ENCODE measurements at places on chromosomes 1 and 21.

- H3K27ac ChIP-seq = no peak overlapping the region
- H3K4me1 ChIP-seq = no peaks in the 10 kb centered on the region
- H3K27me3 ChIP-seq = peaks cover 11% of the 10 kb centered on the region
- H3K4me3 ChIP-seq = no peak overlapping the region
- no peak for DNase-seq
- no peaks in the 10 kb centered on the region for H3K36me3 ChIP-seq
Measured at GRCh38 chr21:39616211-39616772, 3.6 kb downstream of the B3GALT5 start.

DNA sequence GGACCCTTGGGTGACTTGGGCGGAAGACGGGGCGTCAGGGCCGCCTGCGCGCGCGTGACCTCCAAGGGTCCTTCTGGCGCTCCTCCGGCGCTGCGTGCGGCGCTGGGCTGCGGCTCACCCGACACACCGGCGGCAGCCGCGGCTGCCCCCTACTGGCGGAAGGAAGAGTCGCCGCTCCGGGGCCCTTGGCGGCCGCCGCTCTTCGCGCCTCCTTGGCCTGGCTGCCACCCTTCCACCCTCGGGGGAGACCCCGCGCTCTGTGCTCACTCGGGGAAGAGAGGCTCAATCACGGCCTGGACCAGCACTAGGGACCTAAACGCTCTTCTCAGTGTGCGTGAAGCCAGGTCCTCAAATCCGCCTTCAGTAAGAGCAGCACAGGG lies 89.7 kb downstream of the DMRTA2 start:
- H3K4me3 ChIP-seq = peak overlapping the region; percentile 69
- peaks cover 14% of the 10 kb centered on the region for H3K4me1 ChIP-seq
- no peak overlapping the region for H3K27ac ChIP-seq
- no peaks in the 10 kb centered on the region for H3K27me3 ChIP-seq
- no peaks in the 10 kb centered on the region for H3K36me3 ChIP-seq

DNA sequence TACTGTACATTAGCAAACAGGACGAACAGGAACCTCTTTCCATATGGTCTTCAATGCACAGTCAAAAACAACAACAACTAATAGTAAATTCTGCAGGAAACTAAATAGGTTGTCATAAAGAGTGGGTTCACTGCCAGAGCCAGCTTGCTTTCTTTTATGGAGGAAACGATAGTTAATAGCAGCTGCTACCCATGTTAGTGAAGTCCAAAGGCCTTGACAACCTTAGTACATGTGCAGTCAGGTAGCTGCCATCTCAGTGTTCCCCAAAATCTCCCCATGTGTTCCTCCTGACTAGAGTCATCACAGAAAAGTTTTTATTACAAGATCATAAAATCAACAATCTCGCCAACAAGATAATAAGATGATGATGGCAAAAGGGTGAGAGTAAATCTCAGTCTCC lies 16.6 kb upstream of the ADORA3 start:
- peaks cover 26% of the 10 kb centered on the region for H3K4me1 ChIP-seq
- no peak for DNase-seq
- H3K27ac ChIP-seq = no peak overlapping the region
- no peak overlapping the region for H3K4me3 ChIP-seq
- H3K27me3 ChIP-seq = no peaks in the 10 kb centered on the region
- no peaks in the 10 kb centered on the region for H3K36me3 ChIP-seq

DNA sequence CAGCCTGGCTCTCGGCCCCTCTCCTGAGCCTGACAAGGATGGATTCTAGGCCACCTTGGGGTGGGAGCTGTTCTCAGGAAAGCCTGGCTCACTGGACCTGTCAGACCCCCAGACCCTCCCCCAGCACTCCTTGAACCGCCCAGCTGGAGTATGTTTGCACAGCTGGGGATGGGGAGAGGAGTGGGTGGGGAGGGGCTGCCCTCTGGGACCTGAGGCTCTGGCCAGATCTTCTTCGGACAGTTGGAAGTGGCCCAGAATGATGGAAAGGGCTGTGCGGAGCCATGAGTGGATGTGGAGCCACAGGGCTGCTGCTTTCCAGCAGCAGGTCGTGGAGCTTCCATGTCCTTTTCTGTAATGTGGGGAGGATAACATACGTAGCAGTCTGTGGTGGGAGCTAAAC lies 43.0 kb upstream of the TRABD2B start:
- H3K27me3 ChIP-seq = no peaks in the 10 kb centered on the region
- H3K27ac ChIP-seq = no peak overlapping the region
- H3K4me3 ChIP-seq = no peak overlapping the region
- H3K4me1 ChIP-seq = no peaks in the 10 kb centered on the region

DNA sequence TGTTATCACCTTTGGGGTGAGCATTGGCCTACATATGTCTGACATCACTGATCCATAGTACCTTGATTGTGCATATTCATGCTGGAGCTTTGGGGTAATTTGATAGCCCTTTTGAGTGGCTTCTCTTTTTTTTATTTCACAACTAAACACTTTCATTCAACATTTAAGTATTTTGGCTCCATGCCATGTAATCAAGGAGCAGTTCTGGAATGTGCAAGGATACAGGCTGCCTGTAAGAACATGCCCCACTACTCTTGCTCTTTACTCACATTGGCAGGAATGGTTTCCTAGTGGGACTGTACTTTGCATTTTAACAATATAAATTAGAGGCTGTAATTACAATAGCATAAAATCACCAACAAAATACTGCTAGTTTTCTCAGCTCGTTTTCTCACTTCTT lies 300.7 kb upstream of the SPAG17 start:
- no peak overlapping the region for H3K27ac ChIP-seq
- H3K4me1 ChIP-seq = no peaks in the 10 kb centered on the region
- no peaks in the 10 kb centered on the region for H3K36me3 ChIP-seq
- H3K4me3 ChIP-seq = no peak overlapping the region

DNA sequence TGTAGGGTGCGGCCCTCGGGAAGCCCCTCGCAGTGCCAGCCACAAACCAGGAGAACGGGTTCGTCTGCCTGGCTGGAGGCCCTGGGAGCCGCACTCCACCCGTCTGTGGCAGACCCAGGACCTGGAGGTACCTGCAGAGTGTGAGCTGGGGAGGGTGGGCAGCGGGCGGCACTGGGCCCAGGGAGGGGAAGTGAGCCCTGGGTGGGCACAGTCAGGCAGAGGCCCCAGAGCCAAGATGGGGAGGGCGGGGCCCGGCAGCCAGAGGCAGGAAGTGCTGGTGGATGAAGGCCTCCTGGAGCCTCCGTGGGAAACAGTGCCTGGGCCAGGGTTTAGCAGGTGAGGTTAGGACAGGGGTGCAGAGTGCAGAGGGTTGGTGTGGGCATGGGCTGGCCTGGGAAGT lies 4.0 kb upstream of the PEX10 start:
- H3K4me1 ChIP-seq = peaks cover 27% of the 10 kb centered on the region
- H3K4me3 ChIP-seq = no peak overlapping the region
- no peaks in the 10 kb centered on the region for H3K36me3 ChIP-seq
- no peak overlapping the region for H3K27ac ChIP-seq
- H3K27me3 ChIP-seq = no peaks in the 10 kb centered on the region

GRCh38 chr21:36656138-36656537 lies 42.8 kb upstream of the SIM2 start:
- H3K27ac ChIP-seq = no peak overlapping the region
- H3K4me3 ChIP-seq = no peak overlapping the region
- H3K4me1 ChIP-seq = no peaks in the 10 kb centered on the region
- no peaks in the 10 kb centered on the region for H3K36me3 ChIP-seq
- no peak for DNase-seq

- H3K36me3 ChIP-seq = peaks cover 17% of the 10 kb centered on the region
- no peak overlapping the region for H3K4me3 ChIP-seq
- peak overlapping the region; percentile 34 for H3K27ac ChIP-seq
Measured at GRCh38 chr21:38388647-38389353, 109.5 kb downstream of the ERG start.

DNA sequence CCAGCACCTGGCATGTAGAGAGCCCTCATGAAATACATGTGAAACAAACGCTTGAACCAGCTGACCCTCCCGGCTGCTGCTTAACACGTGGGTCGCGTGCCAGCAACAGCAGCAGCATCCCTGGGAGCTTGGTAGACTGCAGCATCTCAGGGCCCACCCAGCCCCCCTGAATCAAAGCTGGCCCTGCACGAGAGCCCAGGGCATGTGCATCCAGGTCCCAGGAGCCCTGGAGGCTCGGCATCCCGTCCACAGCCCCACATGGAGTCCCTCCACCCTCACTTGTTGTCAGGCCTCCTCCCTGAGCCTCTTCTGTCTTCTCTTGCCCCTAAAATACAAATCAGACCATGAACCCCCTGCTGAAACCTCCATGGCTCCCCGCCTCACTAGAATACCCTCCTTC lies 123.1 kb downstream of the MATN1 start:
- no peaks in the 10 kb centered on the region for H3K36me3 ChIP-seq
- H3K4me1 ChIP-seq = no peaks in the 10 kb centered on the region
- DNase-seq = no peak
- no peak overlapping the region for H3K27ac ChIP-seq
- H3K27me3 ChIP-seq = no peaks in the 10 kb centered on the region
- no peak overlapping the region for H3K4me3 ChIP-seq

- no peak overlapping the region for H3K27ac ChIP-seq
- no peak for DNase-seq
- no peaks in the 10 kb centered on the region for H3K36me3 ChIP-seq
- H3K27me3 ChIP-seq = no peaks in the 10 kb centered on the region
- peaks cover 4% of the 10 kb centered on the region for H3K4me1 ChIP-seq
Measured at GRCh38 chr1:8815582-8816151, 1.8 kb downstream of the RERE start.

GRCh38 chr1:109160071-109160840 lies 46.3 kb downstream of the ELAPOR1 start:
- H3K27ac ChIP-seq = no peak overlapping the region
- H3K4me1 ChIP-seq = peaks cover 6% of the 10 kb centered on the region
- no peaks in the 10 kb centered on the region for H3K27me3 ChIP-seq
- H3K36me3 ChIP-seq = no peaks in the 10 kb centered on the region

GRCh38 chr1:2283991-2284895 lies 56.1 kb downstream of the SKI start:
- peaks cover 40% of the 10 kb centered on the region for H3K4me1 ChIP-seq
- DNase-seq = no peak
- H3K4me3 ChIP-seq = no peak overlapping the region
- peak overlapping the region; percentile 27 for H3K27ac ChIP-seq
- H3K27me3 ChIP-seq = no peaks in the 10 kb centered on the region

GRCh38 chr1:179883040-179883744 lies 1.1 kb downstream of the TOR1AIP1 start:
- peak overlapping the region; percentile 99 for H3K27ac ChIP-seq
- peaks cover 53% of the 10 kb centered on the region for H3K4me1 ChIP-seq
- no peaks in the 10 kb centered on the region for H3K27me3 ChIP-seq
- H3K4me3 ChIP-seq = peak overlapping the region; percentile 96

DNA sequence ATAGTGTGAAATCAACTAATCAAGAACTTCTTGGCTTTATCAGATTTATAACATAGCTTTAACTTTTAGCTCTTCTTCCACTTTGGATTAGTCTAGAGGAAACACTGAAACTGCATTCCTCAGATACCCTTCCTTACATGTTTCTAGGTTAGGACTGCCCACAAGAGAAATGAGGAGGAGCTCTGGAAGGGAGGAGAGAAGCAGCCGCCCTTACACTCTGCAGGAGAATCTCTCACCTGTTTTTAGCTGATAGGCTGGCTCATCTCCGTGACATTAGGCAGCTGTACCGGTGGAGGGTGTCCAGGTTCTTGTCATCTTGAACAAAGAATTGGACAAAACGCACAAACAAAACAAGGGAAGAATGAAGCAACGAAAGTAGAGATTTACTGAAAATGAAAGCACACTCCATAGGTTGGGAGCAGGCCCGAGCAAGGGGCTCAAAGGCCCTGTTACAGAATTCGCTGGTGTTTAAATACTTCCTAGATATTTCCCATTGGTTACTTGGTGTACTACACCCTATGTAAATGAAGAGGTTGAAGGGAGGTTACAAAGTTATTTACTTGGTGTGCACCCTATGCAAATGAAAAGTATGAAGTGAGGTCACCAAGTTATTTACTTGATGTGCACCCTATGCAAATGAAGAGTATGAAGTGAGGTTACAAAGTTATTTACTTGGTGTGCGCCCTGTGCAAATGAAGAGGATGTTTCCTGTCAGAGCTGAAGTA lies 524.9 kb upstream of the CHRM3 start:
- no peak overlapping the region for H3K27ac ChIP-seq
- no peak overlapping the region for H3K4me3 ChIP-seq
- H3K4me1 ChIP-seq = no peaks in the 10 kb centered on the region
- no peak for DNase-seq

DNA sequence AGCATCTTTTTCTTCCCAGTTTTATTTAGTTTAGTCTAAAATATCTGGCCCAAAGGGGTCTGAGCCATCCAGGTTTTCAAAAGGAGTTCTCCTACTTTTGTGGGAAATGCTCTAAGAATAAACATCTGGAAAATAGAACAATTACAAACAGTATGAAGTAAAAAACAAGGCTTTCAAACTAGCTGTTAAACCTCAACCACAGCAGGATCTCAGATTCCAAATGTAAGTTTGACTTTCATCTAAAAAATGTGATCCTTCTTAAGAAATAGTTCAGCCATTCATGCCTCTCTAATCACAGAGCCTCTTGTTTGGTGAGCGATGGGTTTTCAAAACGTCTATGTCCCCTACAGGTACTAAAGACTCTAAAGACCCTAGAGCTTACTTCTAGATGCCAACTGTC lies 413.5 kb downstream of the DUSP10 start:
- no peak overlapping the region for H3K4me3 ChIP-seq
- H3K4me1 ChIP-seq = peaks cover 3% of the 10 kb centered on the region
- no peaks in the 10 kb centered on the region for H3K36me3 ChIP-seq

- DNase-seq = no peak
- no peaks in the 10 kb centered on the region for H3K36me3 ChIP-seq
- no peaks in the 10 kb centered on the region for H3K4me1 ChIP-seq
- no peaks in the 10 kb centered on the region for H3K27me3 ChIP-seq
- no peak overlapping the region for H3K4me3 ChIP-seq
- H3K27ac ChIP-seq = no peak overlapping the region
Measured at GRCh38 chr1:202664083-202664482, 46.2 kb downstream of the SYT2 start.

- H3K27me3 ChIP-seq = no peaks in the 10 kb centered on the region
- no peaks in the 10 kb centered on the region for H3K36me3 ChIP-seq
- no peak for DNase-seq
Measured at GRCh38 chr1:108016451-108016920, 51.5 kb upstream of the VAV3 start.

- H3K36me3 ChIP-seq = no peaks in the 10 kb centered on the region
- no peak for DNase-seq
- H3K4me3 ChIP-seq = no peak overlapping the region
- no peaks in the 10 kb centered on the region for H3K27me3 ChIP-seq
Measured at GRCh38 chr1:24570265-24571125, 14.6 kb downstream of the NCMAP start.

DNA sequence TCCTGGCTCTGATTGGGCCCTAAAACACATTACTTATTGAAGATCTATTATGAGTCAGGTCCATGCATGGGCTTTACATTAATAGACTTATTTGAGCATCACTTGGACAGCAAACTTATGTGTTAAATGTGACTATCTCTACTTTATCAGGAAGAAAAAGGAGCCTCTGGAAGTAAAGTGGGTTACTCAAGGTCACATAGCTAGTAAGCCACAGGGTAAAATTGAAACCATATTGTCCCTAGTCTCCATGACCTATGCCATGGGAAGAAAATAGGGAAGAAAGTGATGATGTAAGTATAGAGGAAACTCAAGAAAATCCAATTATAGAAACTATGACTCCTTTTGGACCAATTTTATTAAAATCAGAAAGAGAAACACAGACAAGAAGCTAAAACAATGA lies 555.3 kb downstream of the NUF2 start:
- no peaks in the 10 kb centered on the region for H3K27me3 ChIP-seq
- no peaks in the 10 kb centered on the region for H3K36me3 ChIP-seq
- DNase-seq = no peak
- H3K4me1 ChIP-seq = peaks cover 4% of the 10 kb centered on the region
- no peak overlapping the region for H3K4me3 ChIP-seq
- no peak overlapping the region for H3K27ac ChIP-seq

Data from thoracic aorta (tissue), 2 donors.